Articular chondrocyte of knee joint (primary cell): ENCODE measurements at places on chromosomes 11 and 22. TPM values are rescaled to one million over a fixed set of nuclear protein-coding genes. Genes with fewer than 3 reads are reported as not detected.

The CRYBB2 gene
- not detected in 2 replicates for total RNA-seq

The MRGPRE gene
- total RNA-seq = 0.54 and 0.78 TPM in 2 replicates

The OR6T1 gene
- not detected in 2 replicates for total RNA-seq

The THY1 gene
- 669 and 939 TPM in 2 replicates for total RNA-seq

The HTR3B gene
- total RNA-seq = not detected in 2 replicates

The DBX1 gene
- not detected in 2 replicates for total RNA-seq

The NPTXR gene
- total RNA-seq = 2.6 and 3.0 TPM in 2 replicates

The KCNK4 gene
- total RNA-seq = 0.11 TPM in 1 of 2 replicates, not detected in the other

The ROBO4 gene
- total RNA-seq = 0.26 and 1.1 TPM in 2 replicates

The UPK3A gene
- total RNA-seq = not detected in 2 replicates

The TRIM49 gene
- not detected in 2 replicates for total RNA-seq
